ENCODE measurements at places on chromosomes 2 and 18.

- DNase-seq = no peak
Measured at GRCh38 chr2:176484838-176485237, 215.6 kb downstream of the MTX2 start.

DNA sequence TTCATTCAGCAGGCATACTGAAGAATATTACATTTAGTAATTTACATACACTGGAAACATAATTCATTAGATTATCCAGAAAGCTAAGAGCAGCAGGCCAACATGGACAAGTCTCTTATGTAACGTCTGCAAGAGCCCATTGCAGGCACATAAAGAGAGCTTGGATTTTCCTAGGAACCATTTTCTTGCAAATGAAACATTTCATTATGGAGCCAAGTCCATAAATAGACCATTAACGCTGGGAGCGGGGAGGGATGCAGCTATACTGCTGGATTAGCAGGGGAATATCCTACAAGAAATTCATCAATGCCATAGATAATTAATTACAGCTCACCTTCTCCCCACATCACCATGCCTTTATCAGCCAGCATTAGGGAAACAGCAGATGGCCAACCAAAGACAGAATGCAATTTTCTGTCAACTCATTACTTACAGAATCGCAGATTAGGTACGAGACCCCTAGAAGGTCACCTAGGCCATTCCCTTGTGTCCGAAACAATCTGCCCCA is 170.4 kb downstream of the C1D start:
- DNase-seq = no peak

- DNase-seq = peak; percentile 53
Measured at GRCh38 chr2:73290049-73290839, 3.1 kb downstream of the EGR4 start.

GRCh38 chr2:203893840-203894239 is 26.3 kb downstream of the CTLA4 start:
- no peak for DNase-seq

- DNase-seq = no peak
Measured at GRCh38 chr2:217515615-217516309, 487.0 kb downstream of the TNS1 start.

- DNase-seq = no peak
Measured at GRCh38 chr2:105882341-105882740, 137.6 kb downstream of the NCK2 start.

DNA sequence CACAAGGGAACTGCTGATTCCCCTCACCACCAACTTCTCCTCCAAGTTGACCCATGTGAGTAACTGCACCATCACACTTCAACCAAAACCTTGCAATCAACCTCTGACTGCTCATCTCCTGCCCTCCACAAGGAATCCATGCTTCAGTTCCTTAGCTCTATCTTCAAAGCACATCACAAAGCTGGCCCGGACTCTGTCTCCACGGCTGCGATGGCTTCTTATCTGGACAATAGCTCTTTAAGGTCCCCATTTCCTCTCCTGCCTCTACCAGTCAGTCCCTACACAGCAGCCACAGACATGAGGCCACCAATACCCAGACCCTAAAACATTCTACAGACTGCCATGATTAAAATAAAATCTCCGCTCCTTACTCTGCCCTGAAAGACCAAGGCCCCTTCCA is 25.7 kb downstream of the MBOAT2 start:
- DNase-seq = no peak

GRCh38 chr18:75211953-75212750 is 1.6 kb downstream of the TSHZ1 start:
- DNase-seq = peak; percentile 42

DNA sequence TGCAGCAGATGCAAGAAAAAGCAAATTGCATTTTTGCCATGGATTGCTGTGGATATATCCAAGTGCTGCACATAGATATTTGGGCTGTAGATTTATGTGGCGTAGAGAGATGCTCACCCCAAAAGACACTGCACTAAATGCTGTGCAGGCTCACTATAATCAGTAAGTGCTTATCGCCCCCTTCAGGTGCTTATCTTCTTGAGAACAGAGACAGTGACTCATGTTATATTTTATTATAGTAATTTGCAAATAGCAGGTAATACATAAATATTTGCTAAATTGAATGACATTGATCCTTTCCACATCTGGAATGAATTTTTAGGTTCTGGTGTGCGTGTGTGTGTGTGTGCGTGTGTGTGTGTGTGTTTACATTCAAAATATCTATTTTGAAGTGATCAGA is 36.8 kb upstream of the PLEKHM3 start:
- DNase-seq = peak; percentile 16

DNA sequence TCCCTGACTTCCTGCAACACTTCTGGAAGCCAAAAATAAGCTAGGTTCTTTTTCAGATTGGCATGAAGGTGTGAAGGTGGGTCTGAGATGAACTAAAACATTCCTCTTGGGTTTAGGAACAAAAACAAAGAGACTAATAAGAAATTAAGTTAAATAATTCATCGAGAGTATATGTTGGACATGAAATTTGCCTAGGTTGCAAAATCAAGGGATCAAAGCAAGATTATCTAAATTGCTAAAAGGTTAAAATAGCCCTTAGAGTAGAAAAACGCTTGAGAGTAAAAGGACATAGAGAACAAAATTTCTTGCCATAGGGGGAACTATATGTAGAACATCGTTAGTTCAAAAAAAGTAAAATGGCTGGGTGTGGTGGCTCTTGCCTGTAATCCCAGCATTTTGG is 845.9 kb upstream of the NXPH2 start:
- DNase-seq = no peak

DNA sequence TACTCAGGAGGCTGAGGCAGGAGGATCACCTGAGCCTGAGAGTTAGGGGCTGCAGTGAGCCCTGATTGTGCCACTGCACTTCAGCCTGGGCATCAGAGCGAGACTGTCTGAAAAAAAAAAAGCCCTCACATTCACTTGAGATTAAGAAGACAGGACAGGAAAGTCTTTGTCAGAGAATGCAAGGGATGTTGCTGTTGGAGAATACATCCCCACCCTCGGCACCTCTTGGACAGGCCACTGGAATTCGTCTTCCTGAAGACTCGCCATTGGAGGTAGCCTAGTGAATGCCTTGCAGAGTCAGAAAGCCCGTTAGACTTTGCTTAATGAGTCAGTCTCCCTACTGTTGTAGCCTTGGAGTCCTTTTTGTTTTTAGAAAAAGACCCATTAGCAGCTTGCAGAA is 205.6 kb downstream of the FAM210A start:
- DNase-seq = no peak

- no peak for DNase-seq
Measured at GRCh38 chr2:204293884-204294747, 251.2 kb upstream of the PARD3B start.

- DNase-seq = no peak
Measured at GRCh38 chr2:217897816-217898806, 104.7 kb downstream of the TNS1 start.

Measured in CD4-positive, alpha-beta T cell treated with Interleukin-17A for 4 hours (primary cell).